ENCODE measurements at places on chromosomes 3 and 15.

- no peak for DNase-seq
Observed at GRCh38 chr3:133937061-133937686, 41.5 kb upstream of the RAB6B start.

GRCh38 chr3:55497250-55497649, 10.1 kb upstream of the WNT5A start:
- DNase-seq: no peak

DNA sequence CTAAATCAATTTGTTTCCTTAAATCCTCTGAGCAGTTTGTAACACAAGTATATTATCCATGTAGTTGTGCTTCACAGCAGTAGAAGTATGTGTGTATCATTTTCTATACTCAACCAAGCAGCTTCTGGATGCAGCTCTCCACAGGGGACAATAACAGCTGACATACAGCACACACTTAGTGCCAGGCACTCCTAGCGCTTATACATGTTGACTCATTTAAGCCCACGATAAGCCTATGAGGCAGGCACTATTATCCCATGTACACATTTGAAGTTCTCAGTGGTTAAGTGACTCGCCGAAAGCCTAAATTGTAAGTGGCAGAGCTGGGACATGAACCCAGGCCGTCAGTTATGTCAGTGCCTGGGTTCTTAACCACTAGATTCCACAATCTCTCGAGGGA, 20.3 kb upstream of the LPP start:
- peak; percentile 33 for DNase-seq

DNA sequence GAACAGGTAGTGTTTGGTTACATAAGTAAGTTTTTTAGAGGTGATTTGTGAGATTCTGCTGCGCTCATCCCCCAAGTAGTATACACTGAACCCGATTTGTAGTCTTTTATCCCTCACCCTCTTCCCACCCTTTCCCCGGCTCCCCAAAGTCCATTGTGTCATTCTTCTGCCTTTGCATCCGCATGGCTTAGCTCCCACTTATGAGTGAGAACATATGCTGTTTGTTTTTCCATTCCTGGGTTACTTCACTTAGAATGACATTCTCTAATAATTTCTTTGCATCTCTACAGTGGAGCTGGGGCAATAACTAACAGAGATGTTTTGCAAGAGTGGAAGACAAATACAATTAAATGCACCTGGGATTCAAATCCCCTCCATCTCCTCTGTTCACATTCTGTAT, 93.2 kb downstream of the TP63 start:
- no peak for DNase-seq

DNA sequence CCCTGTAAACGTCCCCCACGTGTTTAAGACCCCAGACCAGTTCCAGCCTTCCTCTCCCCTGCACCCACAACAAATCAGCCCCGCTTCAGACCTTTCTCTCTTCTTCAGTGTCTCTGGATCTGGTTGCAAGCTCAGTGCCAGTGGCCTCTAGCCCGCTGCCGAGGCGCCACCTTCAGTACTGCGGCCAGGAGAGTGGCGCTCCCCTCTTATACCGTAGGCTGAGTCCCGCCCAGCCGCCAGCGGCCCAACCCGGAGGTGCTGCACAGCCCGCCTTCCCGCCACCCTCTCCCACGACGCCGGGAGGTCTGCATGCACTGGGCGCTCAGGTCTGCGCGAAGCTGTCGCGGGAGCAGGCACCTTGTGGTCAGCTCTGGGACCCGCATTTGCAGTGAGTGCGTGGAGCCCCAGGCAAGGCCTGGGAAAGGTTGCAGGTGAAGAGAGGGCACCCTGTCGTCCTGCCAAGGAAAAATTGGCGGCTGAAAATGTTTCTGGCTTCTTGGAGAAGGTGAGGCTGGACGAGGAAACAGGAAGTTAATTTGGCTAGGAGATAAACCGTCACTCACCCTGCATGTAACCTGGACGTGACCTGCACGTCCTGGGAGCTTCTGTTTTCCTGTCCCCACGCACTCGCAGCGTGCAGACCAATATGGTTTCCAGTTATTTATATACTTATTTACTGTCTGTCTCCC, at the start of gene C2CD4B:
C2CD4B (minus strand) TSS at position 182 of the 689 bp plus-strand sequence. CDS start 301 bp downstream, outside the sequence.
- peak; percentile 57 for DNase-seq
